Effector CD8-positive, alpha-beta T cell (primary cell): ENCODE measurements at places on chromosomes 6 and 20.

DNA sequence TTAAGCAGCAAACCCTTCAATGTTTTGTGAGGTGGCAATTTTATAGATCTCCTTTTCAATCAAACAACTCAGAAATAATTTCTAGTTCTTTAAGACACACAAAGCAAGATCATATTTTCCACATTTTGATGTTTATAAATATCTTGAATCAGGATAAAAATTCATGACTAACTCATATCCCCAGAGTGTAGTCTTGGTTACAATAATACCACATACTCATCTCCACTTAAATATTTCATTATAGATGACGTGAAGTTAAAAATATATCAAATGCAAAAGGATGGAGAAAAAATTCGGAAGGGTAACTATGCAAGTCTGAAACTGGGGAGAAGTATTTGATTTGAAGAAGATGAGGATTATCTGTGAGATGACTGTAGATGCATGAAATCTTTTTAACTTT lies 59.8 kb upstream of the HIVEP1 start:
- no peak for DNase-seq

DNA sequence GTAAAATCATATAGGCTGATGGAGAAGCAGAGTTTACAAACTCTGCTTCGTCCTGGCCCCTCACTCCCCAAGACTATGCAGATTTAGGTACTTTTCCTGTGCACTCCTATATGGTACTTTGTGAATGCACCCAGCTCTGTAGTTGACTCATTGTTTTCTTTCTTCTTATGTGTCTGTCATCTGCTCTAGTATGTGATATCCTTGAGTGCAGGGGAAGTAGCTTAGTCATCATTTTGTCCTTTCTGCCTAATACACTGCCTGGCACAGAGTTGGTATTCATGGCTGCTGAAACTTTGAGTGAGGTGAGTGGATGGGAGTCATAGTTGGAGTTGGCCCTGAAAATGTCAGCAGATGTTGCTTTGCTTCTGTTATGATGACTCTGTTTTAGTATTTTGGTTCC lies 222.6 kb downstream of the RNF144B start:
- DNase-seq, result no peak

DNA sequence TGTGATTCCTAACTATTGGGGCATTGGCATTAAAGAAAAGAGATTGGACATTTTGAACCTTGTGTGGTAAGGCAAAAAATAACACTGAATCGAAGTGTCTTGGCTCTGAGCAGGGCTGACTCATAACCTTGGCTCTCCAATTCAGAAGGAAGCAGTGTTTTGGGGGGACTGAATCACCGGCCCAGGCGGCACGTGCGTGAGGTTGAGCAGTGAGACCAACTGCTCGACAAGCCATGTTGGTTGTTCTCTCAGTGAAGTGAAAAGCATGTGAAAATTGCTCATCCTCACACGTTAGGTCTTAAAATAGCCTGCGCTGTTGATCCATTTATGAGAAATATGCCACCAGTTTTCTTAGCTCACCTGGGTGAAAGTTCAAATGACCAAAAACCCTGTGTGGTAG lies 137.8 kb upstream of the SPACA1 start:
- no peak for DNase-seq

GRCh38 chr20:2473516-2473915 lies 2.9 kb upstream of the SNRPB start:
- DNase-seq, result no peak

DNA sequence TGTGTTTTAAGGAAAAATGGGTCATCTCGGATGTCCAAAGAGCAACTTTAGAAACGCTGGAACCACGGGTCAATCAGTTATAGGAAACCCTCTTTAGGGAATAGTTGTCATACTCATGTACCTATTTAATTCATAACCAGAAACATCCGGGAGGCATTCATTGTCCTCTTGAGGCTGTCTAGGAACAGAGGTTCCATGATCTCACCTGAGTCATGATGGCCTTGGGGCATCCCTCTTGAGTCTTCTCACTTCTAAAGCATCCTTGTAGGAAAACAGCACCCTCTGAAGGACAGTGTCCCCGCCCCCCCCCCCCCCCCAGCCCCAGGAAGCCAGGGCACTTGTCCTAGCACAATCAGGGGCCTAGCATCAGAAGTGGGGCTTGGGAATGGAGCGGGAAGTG lies 46.3 kb upstream of the CDH4 start:
- DNase-seq, result no peak

DNA sequence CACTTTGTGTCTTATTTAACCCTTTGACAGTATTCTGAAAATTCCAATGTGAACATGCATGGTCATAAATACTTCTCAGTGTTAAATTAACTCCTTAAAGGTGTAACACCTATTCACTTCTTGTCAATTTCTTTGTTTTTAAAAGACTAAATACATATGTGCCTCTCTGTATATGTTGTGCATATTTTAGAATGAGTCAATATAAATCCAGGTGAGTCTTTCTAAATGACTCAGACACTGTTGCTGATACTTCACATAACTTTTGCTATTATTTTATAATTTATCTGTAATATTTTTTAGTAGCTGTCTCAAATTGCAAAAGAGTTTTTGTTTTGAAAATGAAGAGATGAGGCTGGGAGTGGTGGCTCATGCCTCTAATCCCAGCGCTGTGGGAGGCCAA lies 36.0 kb downstream of the TIAM2 start:
- no peak for DNase-seq

- DNase-seq, result no peak
Measured at GRCh38 chr20:40766790-40767614, 78.0 kb upstream of the MAFB start.

GRCh38 chr6:145267076-145267867 lies 468.0 kb downstream of the EPM2A start:
- DNase-seq, result no peak

DNA sequence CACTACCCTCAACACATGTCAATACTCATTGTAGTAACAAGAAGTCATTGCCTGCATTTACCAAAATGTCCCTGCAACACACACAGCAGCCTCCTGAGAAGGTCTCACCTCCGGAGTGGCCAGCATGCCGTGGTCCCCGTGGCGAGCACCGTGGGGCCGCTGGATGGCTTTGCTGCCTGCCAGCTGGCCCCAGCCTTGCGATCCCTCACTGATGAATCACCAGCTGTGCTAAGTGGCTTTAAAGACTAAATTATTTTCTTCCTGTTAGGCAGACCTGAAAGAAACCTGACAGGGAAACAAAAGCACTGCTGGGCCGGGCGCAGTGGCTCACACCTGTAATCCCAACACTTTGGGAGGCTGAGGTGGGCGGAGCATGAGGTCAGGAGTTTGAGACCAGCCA lies 306.7 kb downstream of the CDH4 start:
- DNase-seq, result no peak
